ENCODE measurements at places on chromosomes 5 and 9. TPM values are rescaled to one million over a fixed set of nuclear protein-coding genes. Genes with fewer than 3 reads are reported as not detected.

Gene LCN10
- 1.0 TPM for total RNA-seq

Gene PPIC
- not detected for total RNA-seq

Gene F12
- 2.8 TPM for total RNA-seq

Gene LAMC3
- total RNA-seq = 0.19 TPM

Gene EFNA5
- total RNA-seq = not detected

Gene POLR1E
- total RNA-seq = 36.5 TPM

Gene AJM1
- 6.7 TPM for total RNA-seq

Gene TEK
- total RNA-seq = not detected

Gene UNC5A
- not detected for total RNA-seq

Gene FAM169A
- 11.6 TPM for total RNA-seq

Gene MYMK
- not detected for total RNA-seq

Gene SLU7
- total RNA-seq = 66.6 TPM

Gene WDR31
- total RNA-seq = 1.00 TPM

Gene MEF2C
- total RNA-seq = 0.86 TPM

Gene CWC27
- total RNA-seq = 23.0 TPM

Gene SH3PXD2B
- total RNA-seq = 0.42 TPM

Gene HSD17B4
- total RNA-seq = 80.7 TPM

Gene GABRA6
- not detected for total RNA-seq

Gene ZNF454
- not detected for total RNA-seq

Gene GLDC
- not detected for total RNA-seq

Gene IL3
- not detected for total RNA-seq

Gene C9orf43
- total RNA-seq = 0.54 TPM

Gene SLC34A3
- not detected for total RNA-seq

Gene FABP6
- total RNA-seq = not detected

Gene SHB
- 1.1 TPM for total RNA-seq

Gene KIF24
- 7.5 TPM for total RNA-seq

Gene ZNF608
- total RNA-seq = not detected

Gene SEMA5A
- 0.14 TPM for total RNA-seq

Gene SIGMAR1
- total RNA-seq = 48.8 TPM

Gene LRRC26
- not detected for total RNA-seq

Gene SLC6A19
- total RNA-seq = not detected

Gene SPINK7
- total RNA-seq = not detected

Gene BAAT
- total RNA-seq = not detected

Gene THG1L
- 13.3 TPM for total RNA-seq

Gene MLANA
- not detected for total RNA-seq

Gene CLIC3
- total RNA-seq = 14.7 TPM

Gene GAPT
- total RNA-seq = not detected

All from activated naive CD8-positive, alpha-beta T cell treated with anti-CD3 and anti-CD28 coated beads, Interleukin-2, amount 10 ng/mL, durations not matched to agents 7 days and 5 days (primary cell).